NCI-H460 (cell line): ENCODE measurements at places on chromosomes 16 and 17. TPM values are rescaled to one million over a fixed set of nuclear protein-coding genes. Genes with fewer than 3 reads are reported as not detected.

SOST gene
- not detected in 2 replicates for total RNA-seq

CDT1 gene
- 12.5 and 13.8 TPM in 2 replicates for total RNA-seq

SCIMP gene
- total RNA-seq = not detected in 2 replicates

RNF151 gene
- not detected in 2 replicates for total RNA-seq

DYNLRB2 gene
- total RNA-seq = not detected in 2 replicates

DNA sequence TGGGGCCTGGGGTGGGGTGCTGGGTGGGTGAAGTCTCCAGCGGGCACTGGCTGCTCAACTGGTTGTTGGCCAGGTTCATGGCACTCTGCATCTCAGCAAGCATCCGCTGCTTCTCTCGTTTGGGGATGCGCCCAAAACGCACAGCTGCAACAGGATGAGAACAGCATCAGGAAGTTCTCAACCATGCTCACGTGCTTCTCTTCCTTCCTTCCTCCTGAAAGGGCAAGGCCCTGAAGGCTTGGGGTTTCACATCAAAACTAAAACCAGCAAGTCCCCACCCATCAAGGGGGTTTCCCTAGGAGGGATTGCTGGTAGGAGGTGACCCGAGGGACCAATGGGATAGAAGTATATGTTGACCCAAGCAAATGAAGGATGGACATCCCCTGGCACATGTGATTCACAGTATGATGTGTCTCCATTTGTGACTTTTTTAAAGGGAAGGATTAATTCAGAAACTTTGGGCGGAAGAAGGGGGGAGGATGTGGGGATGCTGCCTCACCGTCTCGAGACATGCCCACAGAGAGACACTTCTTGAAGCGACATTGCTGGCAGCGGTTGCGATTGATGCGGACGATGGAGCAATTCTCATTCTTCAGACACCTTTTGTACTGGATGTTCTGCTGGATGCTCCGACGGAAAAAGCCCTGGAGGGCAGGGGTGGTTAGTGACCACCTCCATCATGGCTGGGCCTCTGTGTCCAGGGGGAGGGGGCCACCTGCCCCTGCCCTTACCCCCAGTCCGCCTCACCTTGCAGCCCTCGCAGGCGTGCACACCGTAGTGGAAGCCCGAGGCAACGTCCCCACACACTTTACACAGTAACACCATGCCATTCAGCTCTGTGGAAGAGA, 4.2 kb downstream of the NR1D1 start:
- DNase-seq = no peak

DNA sequence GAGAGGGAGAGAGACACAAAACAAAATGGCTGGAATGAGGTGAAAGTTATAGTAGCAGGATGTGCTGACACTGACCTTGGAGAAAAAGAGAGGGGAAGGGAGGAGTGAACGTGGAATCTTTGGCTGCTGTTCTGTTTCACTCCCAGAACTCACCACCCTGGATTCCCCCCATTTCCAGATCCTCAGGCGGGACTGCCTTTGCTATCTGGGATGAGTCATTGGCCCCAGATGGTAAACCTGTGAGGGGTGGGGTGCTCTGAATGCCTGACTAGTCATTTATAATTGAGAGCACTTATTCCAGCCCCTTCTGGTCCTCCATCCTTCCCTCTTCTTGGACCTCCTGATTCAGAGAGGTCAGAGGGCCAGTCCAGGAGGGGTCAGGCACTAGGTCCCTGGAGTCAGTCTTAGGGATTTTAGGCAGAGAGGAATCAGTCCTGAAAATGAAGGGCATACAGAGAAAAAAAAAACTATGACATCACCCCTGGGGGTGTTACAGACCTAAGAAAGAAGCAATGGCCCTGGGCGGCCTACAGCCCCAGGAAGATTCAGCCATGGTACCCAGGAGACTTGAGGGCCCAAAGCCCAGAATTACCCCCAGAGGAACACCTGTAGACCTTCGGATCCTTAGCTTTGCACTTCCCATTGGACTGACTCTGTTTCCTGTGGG, 2.2 kb upstream of the ZG16 start:
- DNase-seq = no peak

GRCh38 chr16:4695473-4696171, 2.3 kb downstream of the NUDT16L1 start:
- DNase-seq = no peak
